ENCODE measurements at places on chromosomes 2 and 18. TPM values are rescaled to one million over a fixed set of nuclear protein-coding genes. Genes with fewer than 3 reads are reported as not detected.

DNA sequence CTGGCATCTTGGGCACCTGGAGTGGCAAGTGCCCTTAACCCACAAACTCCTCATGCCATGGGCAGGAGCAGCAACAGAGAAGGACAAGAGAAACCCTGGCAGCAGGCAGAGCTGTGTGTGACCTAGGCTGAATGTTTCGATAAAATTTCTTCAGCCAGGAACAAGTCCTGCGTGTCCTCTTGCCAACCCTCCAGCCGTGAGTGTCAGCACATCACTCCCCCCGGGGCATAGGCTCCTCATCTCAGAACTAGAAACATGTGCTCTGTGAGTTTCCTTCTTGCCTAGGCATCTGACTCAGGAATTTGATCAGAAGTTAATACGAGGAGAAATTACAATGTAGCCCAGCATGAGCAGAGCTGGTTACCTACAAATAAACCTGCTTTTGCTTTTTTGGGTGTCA lies 2.2 kb downstream of the ABCG8 start:
- DNase-seq = peak; percentile 25

DNA sequence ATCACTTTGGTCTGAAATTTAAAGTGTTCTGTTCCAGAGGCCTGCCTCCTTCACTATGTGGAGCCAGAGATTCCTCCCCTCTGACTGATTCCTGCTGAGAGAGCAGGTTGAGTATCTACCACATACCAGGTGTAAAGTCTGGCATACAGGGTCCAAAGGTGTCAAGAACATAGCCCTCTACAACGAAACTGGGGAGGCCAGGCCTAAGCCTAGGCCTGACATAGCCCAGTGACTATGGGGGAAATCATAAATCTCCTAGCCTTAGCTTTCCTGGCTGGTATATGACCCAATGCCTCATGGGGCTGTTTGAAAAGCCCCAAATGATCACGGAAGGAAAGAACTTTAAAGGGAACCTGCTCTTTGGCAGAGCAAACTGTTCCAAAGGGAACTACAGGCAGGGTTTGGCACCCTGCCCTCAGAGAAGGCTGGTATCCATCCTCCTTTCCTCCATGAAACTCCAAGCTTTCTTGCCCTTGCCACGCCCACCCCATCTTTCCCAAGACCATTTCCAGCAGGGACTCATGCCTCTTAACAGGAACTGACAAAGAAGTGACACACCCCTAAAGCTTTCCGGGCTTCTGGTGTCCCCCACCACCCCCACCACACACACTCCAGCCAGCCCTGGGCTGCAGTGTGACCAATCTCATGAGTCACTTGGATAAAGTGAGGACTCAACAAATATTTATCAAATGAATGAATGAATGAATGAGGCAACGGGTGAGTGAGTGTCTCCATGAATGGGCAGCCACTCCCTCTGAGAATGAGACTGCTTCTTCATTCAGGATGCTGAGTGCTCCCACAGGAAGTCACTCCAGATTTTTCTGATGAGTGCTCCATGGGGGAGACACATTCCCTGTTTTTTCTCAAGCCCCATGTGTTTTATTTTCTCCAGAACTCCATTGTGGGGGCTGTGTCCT lies 114.5 kb upstream of the STPG4 start:
- DNase-seq = no peak

DNA sequence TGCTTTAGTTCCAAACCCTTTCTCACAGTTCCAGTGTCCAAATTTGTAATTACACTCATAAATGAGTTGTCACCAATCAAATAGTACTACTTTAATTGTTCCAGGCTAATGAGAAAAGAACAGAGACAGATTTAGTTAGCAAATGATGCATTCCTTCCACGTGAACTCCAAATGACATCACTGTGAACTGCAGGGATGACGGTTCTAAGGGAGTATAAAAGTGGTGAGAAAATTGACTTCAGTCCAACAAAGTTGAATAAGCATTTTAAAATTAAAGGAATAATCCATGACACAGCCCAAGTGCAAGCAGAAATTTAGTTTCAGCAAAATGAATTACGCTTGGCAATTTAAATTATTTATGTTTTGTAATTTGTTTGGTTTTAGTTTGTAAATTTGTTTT lies 102.0 kb upstream of the LRATD1 start:
- DNase-seq = no peak

DNA sequence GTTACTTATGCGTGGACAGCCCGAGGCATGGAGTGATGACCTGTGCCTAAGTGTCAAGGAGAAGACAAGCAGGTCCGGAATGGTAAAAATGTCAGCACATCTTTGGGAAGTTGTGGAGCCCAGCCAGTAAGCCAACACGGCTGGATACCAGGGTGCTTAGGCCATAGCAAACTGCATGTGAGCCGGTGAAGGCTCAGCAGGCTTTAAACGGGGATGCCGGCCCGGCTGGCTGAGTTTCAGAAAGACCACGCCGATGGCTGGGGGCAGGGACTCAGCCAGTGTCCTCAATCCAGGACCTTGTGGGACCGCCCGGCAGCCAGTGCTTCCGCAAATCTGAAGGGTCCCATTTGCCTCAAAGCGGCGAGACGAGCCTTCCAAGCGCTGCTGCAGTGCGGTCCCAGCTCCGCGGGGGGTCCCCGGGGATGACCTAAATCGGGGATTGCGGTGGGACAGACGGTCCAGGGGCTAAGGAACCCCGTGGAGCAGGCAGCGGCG lies 946 bp upstream of the AGAP1 start:
- DNase-seq = no peak

DNA sequence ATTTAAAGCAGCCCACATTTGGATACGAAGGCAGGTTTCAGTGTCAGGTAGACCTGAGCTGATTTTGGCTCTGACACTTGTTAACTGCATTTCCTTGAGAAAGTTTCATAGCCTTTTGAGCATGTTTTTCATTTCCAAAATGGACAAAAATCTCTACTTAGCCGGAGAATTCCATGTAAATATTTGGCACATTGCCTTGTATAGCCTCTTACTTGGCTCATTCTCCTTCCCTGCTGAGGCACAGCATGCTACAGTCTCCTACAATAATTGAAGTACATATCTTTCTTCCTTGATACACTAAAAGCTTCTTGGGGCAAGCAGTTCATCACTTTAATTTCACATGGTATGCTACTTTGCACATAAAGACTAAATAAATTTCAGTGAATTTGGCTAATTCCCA lies 772.2 kb upstream of the CHAC2 start:
- DNase-seq = no peak

DNA sequence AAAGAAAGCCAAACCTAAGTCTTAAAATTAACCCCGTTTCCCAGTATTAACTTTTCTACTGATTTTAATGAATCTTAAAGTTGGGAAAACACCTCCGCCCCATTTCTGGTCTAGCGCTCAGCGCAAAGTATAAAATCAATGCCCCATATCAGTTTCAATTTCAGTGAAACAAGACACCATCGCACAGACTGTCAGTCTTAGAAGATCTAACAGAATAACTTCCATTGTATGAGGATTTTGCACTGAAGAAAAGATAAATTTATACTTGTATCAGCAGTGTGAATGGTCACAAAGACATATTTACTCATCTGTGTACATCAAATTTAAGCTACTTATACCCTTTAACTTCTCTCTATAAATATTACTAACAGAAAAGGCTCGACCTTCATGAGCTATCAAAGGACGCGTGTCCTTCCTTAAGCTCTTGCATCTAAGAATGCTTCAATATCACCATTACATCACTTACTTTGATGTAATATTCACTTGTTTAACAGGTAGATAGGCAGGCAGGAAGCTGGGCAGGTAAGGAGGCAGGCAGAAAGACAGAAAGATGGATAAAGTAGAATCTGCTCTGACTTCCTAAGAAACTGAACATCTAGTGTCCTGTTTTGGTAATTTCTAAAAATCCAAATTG lies 183.0 kb downstream of the TCF4 start:
- DNase-seq = no peak

- DNase-seq = no peak
Observed at GRCh38 chr2:179447839-179448447, 183.3 kb upstream of the SESTD1 start.

GRCh38 chr2:119736021-119736420 lies 23.7 kb upstream of the PTPN4 start:
- DNase-seq = no peak

DNA sequence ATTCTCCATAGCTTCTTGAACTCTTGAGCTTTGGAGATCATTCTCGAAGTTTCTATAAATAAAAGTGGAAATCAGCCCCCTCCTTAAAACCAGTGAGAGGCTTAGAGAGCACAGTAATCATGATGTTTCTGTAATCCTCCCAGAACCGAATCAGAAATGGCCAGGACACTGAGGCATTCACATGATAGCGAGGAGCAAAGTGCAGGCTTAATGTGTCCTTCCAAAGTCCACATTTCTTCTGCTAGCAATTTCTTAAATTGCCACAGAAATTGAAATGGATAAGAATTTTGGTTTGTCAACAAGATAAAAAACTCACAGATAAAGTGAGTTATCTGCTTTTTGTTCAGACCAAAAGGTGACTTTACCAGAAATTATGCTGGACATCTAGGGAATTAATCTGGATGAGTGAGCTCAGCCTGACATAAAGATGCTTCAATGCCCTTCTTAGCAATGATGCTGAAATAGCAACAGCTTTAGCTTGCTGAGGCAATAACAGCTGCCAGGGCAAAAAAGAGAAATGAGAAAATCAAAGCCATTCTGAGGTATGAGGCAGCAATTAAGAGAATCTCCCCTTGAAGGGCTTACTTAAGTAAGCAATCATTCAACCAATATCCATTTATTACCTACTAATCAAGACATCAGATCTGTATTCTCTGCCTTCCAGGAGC lies 82.4 kb upstream of the PHLPP1 start:
- DNase-seq = no peak

DNA sequence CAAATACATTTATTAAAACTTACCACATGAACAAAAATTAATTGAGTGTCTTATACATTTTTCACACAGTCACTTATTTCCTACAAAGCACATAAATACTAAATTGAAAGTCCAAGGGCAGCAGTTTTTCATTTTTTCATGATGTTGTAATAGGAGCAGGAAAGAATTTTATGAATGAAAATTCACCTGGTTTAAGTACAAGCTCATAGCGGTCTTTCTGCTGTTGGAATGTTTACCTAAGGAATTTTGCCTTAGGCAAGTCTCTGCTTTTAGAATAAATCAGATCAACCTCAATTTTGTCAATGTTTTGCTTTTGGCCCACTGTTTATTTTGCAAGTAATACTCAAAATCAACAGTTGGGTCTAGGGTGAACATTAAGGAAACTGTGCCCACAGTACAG lies 40.0 kb downstream of the ETAA1 start:
- DNase-seq = no peak

DNA sequence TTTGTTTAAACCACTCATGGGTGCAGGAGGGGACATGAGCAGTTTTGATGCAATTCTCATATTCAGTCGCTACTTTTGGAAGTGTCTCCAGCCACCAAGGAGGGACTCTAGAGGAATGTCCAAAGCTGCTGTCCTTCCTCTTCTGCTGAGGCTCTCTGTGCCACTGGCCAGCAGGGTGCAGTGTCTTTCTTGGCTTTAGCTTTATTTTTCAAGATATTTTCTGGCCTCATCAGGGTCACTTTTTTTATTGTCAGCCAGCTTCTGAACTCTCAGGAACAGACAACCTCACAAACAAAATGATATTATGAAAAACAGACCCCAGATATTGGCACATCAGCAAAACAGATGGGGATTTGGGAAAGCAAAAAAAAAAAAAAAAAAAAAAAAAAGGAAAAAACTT lies 289.3 kb upstream of the ZSWIM2 start:
- DNase-seq = no peak

GRCh38 chr2:101698014-101698843 lies 722 bp downstream of the MAP4K4 start:
- DNase-seq = peak; percentile 70

DNA sequence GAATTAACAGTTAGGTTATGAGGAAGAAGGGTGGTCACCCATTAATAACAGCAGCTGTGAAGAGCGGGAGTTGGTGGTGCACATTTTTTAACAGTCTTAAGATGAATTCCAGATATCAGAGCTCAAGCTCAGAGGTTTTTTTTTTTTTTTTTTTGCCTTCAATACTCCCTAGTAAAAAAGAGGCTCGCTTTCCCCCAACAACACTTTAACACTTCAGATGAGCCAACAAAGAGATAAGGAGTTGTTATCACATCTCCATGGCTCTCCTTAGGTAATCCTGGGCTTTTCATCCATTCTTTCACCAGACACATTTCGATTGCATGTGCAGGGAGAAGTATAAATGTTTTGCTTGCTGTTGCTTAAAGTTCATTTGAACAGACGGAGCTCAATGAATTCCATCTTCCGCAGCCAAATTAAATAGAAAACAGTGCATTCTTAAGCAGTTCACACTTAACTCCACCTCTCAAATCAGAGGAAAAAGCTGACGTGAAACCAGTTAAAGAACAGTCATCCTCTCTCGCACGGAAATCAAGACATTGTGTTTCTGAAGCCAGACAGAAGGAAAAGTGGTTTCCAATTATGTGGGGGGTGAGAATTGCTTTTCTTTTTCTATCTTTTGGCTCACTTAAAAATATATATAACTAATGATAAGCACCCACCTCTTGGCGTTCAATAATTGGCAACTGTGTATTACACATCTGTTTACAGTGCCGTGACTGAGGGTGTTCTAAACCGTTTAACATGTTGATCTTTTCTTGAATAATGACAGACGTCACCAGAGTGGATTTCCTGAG lies 118.2 kb downstream of the ZNF521 start:
- no peak for DNase-seq

DNA sequence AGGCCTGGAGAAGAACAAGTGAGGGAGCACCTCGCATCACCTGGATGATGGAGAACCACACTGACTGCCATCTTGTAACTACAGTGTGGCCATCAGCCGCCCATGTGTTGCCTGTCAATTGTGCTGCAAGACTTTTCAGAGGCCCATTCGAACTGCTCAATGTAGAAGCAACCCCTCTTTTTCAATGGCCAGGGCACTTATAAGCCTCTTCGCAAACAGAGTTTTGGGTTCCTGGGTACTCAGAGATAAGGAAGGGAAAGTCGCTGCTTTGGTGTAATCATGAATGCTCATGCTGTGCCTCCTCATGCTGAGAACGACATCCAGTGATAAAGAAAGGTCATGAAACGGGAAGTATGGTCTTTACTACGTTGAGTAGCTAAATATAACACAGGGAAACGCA lies 143.9 kb upstream of the SLC39A10 start:
- no peak for DNase-seq

- no peak for DNase-seq
Observed at GRCh38 chr2:29878898-29879297, 42.5 kb downstream of the ALK start.

- no peak for DNase-seq
Observed at GRCh38 chr2:111186121-111186715, 65.5 kb downstream of the BCL2L11 start.

UBXN2A gene
- total RNA-seq = 11.2 TPM

UGT1A10 gene
- not detected for total RNA-seq

POTEJ gene
- not detected for total RNA-seq

XDH gene
- total RNA-seq = 2.5 TPM

SGPP2 gene
- total RNA-seq = 22.4 TPM

Measured in type B pancreatic cell (in vitro differentiated cells).